NCI-H187 (cell line): ENCODE measurements at places on chromosomes 16 and 17.

GRCh38 chr17:8463099-8463498 lies 27.4 kb downstream of the NDEL1 start:
- no peak for DNase-seq

GRCh38 chr17:16994631-16995030 lies 22.7 kb upstream of the TNFRSF13B start:
- DNase-seq, result no peak

- DNase-seq, result no peak
Measured at GRCh38 chr17:49288388-49288787, 57.8 kb upstream of the PHOSPHO1 start.

DNA sequence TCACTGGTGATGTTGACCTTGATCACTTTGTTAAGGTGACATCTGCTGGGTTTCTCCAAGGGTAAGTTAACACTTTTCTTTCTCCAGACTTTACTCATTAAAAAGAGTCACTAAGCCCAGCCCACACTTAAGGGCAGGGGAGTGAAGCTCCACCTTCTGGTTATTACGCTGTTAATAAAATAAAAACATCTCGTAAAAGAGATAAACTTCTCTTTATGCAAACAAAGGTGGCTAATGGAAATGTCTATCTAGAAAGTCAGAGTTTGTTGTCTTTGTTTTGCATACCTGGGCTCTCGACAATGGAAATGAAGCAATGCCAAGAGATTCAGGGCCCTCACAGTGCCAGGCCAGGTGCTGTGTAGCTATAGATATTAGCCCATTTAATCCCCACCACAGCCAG lies 134.4 kb downstream of the ZFHX3 start:
- no peak for DNase-seq

DNA sequence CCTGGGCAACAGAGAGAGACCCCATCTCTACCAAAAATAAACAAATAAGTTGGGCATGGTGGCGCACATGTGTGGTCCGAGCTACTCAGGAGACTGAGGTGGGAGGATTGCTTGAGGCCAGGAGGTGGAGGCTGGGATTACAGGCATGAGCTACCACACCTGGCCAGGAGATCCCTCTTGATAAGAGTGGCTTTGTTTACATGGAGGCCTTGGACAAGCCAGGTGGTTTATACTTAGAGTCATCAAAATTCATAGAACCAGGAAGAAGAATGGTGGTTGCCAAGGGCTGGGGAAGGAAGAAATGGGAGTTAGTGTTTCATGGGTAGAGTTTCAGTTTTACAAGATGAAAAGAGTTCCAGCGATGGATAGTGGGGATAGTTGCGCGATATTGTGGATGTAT lies 8.8 kb upstream of the ZFP1 start:
- no peak for DNase-seq
